Right lobe of liver (tissue), 6 donors: ENCODE measurements at places on chromosomes 3 and 15. TPM values are rescaled to one million over a fixed set of nuclear protein-coding genes. Genes with fewer than 3 reads are reported as not detected.

Gene GAP43
- total RNA-seq: not detected

- no peak for DNase-seq
- H3K27me3 ChIP-seq: no peaks in the 10 kb centered on the region
- no peak overlapping the region for H3K4me3 ChIP-seq
- H3K36me3 ChIP-seq: no peaks in the 10 kb centered on the region
These were observed 71.6 kb upstream of the SYN2 start for GRCh38 chr3:11932636-11933035.

Gene CHST13
- 23.5 TPM for total RNA-seq

DNA sequence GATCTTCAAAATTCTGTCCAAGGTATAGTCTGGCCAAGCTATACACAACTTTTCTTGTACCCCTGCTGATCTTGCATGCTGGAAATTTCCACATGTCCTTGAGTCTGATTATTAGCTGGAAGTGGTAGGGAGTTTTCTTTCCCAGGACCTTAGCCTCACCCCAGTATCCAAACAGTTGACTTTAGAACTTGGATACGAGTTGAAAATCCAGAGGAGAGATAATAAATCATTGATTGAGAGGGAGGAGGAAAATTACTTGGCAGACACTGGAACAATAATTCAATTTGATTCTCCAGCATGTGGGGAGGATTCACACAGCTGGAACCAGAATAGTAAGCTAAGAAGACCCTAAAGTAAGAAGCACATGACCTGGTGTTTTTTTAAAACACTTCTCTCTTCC, 116.4 kb downstream of the IL5RA start:
- no peak overlapping the region for H3K4me3 ChIP-seq
- H3K4me1 ChIP-seq: peaks cover 8% of the 10 kb centered on the region
- H3K27ac ChIP-seq: no peak overlapping the region
- H3K27me3 ChIP-seq: no peaks in the 10 kb centered on the region
- no peaks in the 10 kb centered on the region for H3K36me3 ChIP-seq

Gene FSIP1
- total RNA-seq: 0.07 TPM

GRCh38 chr15:55005679-55006078, 191.1 kb downstream of the RSL24D1 start:
- H3K4me1 ChIP-seq: no peaks in the 10 kb centered on the region
- DNase-seq: no peak
- no peak overlapping the region for H3K27ac ChIP-seq
- no peak overlapping the region for H3K4me3 ChIP-seq

DNA sequence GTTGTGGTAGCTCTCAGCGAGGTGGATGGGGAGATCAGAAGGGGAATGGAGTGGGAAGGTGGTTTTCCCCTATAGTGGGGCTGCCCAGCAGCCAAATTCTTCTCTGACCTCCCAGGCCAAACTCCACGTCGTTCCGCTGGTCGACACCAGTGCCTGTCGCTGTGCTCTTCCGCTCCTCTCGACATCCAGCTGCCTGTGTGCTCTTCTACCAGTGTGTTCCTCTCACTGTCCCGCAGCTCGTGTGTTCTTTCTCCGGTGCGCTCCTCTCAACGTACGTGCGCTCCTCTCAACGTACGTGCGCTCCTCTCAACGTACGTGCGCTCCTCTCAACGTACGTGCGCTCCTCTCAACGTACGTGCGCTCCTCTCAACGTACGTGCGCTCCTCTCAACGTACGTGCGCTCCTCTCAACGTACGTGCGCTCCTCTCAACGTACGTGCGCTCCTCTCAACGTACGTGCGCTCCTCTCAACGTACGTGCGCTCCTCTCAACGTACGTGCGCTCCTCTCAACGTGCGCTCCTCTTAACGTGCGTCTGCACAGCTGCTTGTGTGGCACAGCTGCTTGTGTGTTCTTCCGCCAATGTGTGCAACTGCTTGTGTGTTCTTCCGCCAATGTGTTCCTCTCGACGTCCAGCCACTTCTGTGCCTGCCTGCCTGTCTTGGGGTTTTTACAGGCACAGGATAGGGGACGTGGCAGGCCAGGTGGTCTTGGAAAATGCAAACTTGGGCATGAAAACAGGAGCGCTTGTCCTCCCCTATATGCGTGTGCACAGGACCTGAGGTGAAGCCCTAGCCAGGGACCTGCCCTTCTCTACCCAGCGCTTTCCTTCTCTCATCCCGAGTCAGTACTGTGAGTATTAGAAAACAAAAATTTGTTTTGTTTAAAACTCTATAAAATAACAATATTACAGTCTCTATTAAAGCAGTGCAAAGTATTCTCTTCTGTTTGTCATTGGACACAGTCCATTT, 991.1 kb downstream of the GBE1 start:
- DNase-seq: no peak
- no peaks in the 10 kb centered on the region for H3K36me3 ChIP-seq
- H3K27me3 ChIP-seq: no peaks in the 10 kb centered on the region
- no peak overlapping the region for H3K4me3 ChIP-seq
- no peak overlapping the region for H3K27ac ChIP-seq

Gene CTSH
- total RNA-seq: 84.3 TPM

- H3K4me3 ChIP-seq: peak overlapping the region; percentile 51
- H3K36me3 ChIP-seq: no peaks in the 10 kb centered on the region
- H3K4me1 ChIP-seq: peaks cover 15% of the 10 kb centered on the region
- DNase-seq: peak; percentile 53
These were observed 18.8 kb upstream of the SATB1 start for GRCh38 chr3:18443665-18444594.

GRCh38 chr3:194322678-194323211, 28.4 kb downstream of the CPN2 start:
- no peak for DNase-seq
- no peak overlapping the region for H3K27ac ChIP-seq
- H3K4me1 ChIP-seq: no peaks in the 10 kb centered on the region

DNA sequence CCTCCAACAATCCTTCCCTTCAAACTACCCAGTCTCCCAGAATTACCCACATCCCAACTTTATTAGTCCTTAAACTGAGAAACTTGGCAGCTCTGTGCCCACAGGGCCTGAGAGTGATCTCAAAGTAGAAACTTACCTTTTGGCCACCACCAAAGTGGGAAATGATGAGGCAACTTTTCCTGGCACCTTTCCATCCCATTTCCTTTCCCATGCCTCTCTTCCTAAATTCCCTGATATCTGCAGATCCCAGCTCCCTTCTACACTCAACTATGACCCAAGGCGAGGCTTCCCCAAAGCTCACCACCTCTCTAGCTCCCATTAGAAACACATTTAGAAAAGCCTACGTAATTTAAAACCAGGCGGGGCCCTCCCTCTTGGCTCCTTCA, 271.9 kb downstream of the FOXP1 start:
- no peaks in the 10 kb centered on the region for H3K4me1 ChIP-seq
- no peak overlapping the region for H3K27ac ChIP-seq
- H3K27me3 ChIP-seq: no peaks in the 10 kb centered on the region
- DNase-seq: peak; percentile 62

DNA sequence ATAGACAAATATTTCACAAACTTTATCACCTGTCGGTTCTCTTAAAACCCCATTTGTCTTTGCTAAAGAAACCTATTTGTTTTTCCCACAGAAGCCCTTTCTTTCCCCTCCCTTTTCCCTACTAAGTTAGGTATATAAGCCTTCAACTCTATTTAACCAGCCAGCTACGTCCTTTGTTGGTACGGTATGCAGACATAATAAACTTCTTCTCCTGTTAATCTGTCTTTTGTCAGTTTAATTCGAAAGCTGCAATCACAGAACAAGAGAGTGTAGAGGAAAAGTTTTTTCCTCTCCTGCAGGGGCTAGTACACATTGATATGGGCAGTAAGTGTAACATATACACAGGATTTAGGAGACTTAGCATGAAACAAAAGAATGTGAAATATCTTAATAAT, 21.9 kb upstream of the C15orf39 start:
- no peaks in the 10 kb centered on the region for H3K27me3 ChIP-seq
- H3K4me1 ChIP-seq: no peaks in the 10 kb centered on the region
- DNase-seq: no peak

Gene PROS1
- 179 TPM for total RNA-seq

Gene PRICKLE2
- total RNA-seq: 4.4 TPM

Gene SPTSSB
- total RNA-seq: 1.4 TPM

Gene FANCD2OS
- total RNA-seq: not detected

- peak overlapping the region; percentile 70 for H3K27ac ChIP-seq
- H3K27me3 ChIP-seq: peaks cover 3% of the 10 kb centered on the region
- DNase-seq: peak; percentile 62
- H3K36me3 ChIP-seq: no peaks in the 10 kb centered on the region
These were observed 1.0 kb upstream of the IGF2BP2 start for GRCh38 chr3:185825639-185826481.

GRCh38 chr3:29347412-29347811, 66.5 kb downstream of the RBMS3 start:
- no peak overlapping the region for H3K27ac ChIP-seq
- no peaks in the 10 kb centered on the region for H3K27me3 ChIP-seq
- no peak overlapping the region for H3K4me3 ChIP-seq
- H3K36me3 ChIP-seq: no peaks in the 10 kb centered on the region

DNA sequence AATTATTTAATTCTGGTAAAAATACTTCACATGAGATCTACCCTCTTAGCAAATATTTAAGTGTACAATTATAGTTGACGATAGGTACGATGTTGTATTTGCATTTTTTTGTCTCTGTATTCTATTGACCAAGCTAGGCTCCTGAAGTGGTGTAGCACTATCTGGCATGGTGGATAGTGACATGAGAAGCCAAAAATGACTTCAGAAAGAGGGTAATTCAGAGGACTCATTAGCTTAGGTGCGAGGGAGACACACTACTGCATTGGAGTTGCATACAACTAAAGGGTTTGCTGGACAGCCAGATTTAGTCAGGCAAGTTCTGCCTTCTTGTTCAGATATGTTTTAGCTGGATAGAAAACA, 50.6 kb downstream of the KBTBD8 start:
- no peak overlapping the region for H3K27ac ChIP-seq
- H3K4me3 ChIP-seq: no peak overlapping the region

DNA sequence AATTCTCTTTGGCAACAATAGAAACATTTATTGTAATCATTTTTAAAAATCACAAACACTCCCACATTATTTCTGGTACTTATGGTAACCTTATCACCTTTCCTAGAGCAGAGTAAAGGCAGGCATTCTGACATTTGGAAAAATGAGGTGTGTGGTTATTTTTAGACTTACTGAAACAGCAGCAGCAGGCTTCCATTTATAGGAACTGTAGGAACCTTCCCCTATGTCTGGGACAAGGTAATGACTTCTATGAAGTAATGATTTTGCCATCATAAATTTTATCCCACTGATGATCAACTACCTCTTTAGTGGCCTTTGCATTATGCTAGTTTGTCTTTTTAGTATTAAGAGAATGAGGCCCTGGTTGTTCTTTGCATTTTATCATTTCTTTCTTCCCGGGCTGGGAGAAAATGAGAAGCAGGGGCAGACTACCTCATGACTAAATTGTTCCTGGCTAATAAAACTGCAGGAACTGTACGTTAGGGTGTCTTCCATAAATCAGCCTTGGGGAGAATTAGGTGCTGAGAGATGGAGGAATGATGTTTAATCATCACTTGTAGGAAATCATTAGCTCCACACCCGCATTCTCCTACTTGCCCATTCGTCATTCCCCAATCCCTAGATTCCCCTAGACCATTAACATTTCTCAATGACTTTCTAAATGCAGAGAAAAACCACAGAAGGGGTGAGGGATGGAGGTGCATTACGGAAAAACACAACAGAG, 680.3 kb downstream of the AGBL1 start:
- H3K27ac ChIP-seq: no peak overlapping the region
- no peak for DNase-seq
- no peaks in the 10 kb centered on the region for H3K27me3 ChIP-seq
- no peaks in the 10 kb centered on the region for H3K36me3 ChIP-seq
- H3K4me1 ChIP-seq: no peaks in the 10 kb centered on the region

DNA sequence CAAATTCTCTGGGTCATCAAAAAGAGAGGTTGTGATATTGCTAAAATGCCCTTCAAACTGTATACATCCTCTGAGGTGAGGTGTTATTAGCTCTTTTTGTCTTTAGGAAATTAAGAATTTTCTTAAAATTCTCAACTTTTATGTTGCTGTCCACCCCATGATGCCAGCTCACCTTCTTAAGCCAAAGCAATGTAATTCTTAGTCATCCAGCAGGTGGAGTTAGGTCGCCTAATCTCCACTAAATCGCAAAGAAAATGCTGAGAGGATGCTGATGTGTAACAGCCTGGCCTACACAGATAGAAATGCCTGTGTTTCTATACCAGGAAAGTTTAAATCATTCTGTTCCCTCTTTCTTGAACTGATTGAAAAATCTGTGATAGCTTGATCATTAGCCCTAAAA, 770.2 kb upstream of the ALCAM start:
- H3K27me3 ChIP-seq: no peaks in the 10 kb centered on the region
- no peak for DNase-seq
- H3K4me1 ChIP-seq: no peaks in the 10 kb centered on the region
- no peaks in the 10 kb centered on the region for H3K36me3 ChIP-seq

Gene GNAT1
- total RNA-seq: not detected

DNA sequence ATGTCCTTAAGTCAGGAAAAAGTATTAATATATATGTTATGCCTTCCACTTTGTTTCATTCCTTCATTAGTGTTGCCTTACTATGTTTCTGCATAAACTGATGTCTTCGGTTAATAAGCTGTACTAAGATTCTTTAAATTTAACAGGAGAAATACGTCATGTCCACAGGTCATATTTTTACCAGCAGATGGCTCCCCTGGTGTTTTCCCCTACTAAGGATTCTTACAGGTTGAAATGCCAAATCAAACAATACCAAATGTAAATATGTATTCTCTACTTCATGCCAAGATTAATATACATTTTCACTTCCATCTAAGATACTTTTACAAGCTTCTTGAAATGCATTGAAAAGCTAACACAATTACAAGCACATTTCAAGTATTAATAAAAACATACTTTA, 1602.1 kb downstream of the SI start:
- no peaks in the 10 kb centered on the region for H3K27me3 ChIP-seq
- H3K36me3 ChIP-seq: no peaks in the 10 kb centered on the region
- DNase-seq: no peak
- no peak overlapping the region for H3K27ac ChIP-seq
- no peak overlapping the region for H3K4me3 ChIP-seq
- no peaks in the 10 kb centered on the region for H3K4me1 ChIP-seq

DNA sequence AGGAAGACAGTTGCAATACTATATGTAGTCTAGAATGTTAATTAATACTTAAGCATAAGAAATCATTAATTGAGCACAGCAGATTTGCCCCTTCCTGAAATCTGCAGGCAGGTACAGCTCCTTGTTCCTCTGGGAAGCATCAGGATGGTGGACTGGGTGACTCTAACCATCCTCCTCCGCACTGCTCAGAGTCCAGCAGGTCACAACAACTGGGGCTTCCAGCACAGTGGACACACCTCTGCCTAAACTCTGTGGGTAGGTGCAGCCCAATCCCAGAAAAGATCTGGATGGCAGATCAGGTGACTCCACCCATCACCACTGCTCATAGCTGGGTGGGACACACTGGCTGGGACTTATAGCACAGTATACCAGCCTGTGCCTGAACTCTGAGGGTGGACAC, 189.9 kb upstream of the TMCO5A start:
- DNase-seq: no peak
- H3K36me3 ChIP-seq: no peaks in the 10 kb centered on the region
- H3K27me3 ChIP-seq: no peaks in the 10 kb centered on the region
- no peaks in the 10 kb centered on the region for H3K4me1 ChIP-seq
- no peak overlapping the region for H3K4me3 ChIP-seq

Gene OR5K2
- not detected for total RNA-seq

- no peaks in the 10 kb centered on the region for H3K36me3 ChIP-seq
- H3K27me3 ChIP-seq: no peaks in the 10 kb centered on the region
- no peak for DNase-seq
- H3K27ac ChIP-seq: no peak overlapping the region
These were observed 19.0 kb downstream of the FAM3D start for GRCh38 chr3:58647381-58648141.

Gene GP9
- total RNA-seq: not detected
